ENCODE measurements at places on chromosomes 2 and 18. TPM values are rescaled to one million over a fixed set of nuclear protein-coding genes. Genes with fewer than 3 reads are reported as not detected.

DNA sequence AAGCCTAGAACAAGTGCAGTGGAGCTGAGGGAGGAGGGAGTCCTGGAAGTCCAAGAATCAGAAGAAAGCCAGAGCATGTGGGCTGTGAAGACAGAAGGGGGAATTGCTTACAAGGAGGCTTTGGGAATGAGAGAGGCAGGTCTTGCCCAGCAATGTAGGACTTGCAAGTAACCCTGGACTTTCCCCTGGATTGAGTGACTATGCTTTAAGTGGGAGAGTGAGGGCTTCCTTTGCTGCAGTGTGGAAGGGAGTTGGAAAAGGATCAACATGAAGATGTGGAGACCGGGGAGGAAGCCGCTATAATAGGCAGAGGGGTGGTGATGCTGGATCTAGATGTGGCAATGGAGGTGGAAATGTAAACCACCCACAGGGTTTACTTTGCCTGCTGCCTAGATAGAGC lies 13.8 kb upstream of the SCYGR1 start:
- H3K4me1 ChIP-seq = peaks cover 7% of the 10 kb centered on the region
- no peak for DNase-seq
- H3K36me3 ChIP-seq = no peaks in the 10 kb centered on the region
- H3K27ac ChIP-seq = no peak overlapping the region

DNA sequence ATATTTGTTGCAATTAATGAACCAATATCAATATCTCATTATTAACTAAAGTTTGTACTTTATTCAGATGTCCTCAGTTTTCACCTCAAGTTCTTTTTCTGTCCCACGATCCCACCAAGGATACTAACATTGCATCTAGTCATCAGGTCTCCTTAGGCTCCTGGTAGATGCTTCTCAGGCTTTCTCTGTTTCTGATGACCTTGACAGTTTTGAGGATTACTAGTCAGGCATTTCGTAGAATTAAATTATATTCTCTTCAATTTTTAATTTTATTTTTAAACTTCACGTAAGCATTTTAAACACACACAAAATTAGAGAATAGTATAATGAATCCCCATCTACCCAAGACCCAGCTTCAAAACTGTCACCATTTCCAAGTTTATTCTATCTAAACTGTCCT lies 5.6 kb upstream of the ACYP2 start:
- H3K4me3 ChIP-seq = no peak overlapping the region
- no peak for DNase-seq

DNA sequence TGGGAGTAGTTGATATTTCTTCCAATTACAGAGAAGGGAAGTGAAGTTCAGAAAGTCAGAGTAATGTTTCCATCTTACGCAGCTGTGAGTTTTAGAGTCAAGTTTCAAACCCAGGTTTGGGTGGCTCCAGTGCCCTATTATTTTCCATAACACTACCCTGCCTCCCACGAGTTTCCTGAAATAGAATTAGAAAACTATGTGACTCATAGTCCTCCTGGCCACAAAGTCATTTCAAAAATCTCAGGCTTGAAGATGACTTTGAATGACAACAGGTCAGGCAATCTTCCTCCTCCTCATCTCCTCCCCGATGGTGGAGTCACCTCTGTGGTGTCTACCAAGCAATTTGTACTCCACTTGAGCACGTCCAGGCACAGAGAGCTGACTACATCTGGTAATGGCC lies 212.3 kb upstream of the TRIB2 start:
- no peaks in the 10 kb centered on the region for H3K36me3 ChIP-seq
- no peak overlapping the region for H3K27ac ChIP-seq
- H3K4me3 ChIP-seq = no peak overlapping the region
- peaks cover 89% of the 10 kb centered on the region for H3K4me1 ChIP-seq

GRCh38 chr2:138209009-138209408 lies 244.7 kb downstream of the HNMT start:
- H3K36me3 ChIP-seq = no peaks in the 10 kb centered on the region
- H3K27ac ChIP-seq = no peak overlapping the region
- no peak for DNase-seq
- no peaks in the 10 kb centered on the region for H3K27me3 ChIP-seq

EVX2 gene
- total RNA-seq = not detected

PCARE gene
- total RNA-seq = not detected

Measured in CD8-positive, alpha-beta memory T cell (primary cell).